ENCODE measurements at places on chromosomes 6 and 20. TPM values are rescaled to one million over a fixed set of nuclear protein-coding genes. Genes with fewer than 3 reads are reported as not detected.

The UBD gene
- not detected for total RNA-seq

The HLA-DQB2 gene
- not detected for total RNA-seq

The GSS gene
- 39.0 TPM for total RNA-seq

The ANKRD66 gene
- not detected for total RNA-seq

The STK35 gene
- total RNA-seq: 11.6 TPM

The TEAD3 gene
- 9.6 TPM for total RNA-seq

The DDX43 gene
- total RNA-seq: 3.1 TPM

The SOD2 gene
- 1,558 TPM for total RNA-seq

The AHCY gene
- 68.4 TPM for total RNA-seq

The TRIM40 gene
- not detected for total RNA-seq

The PSORS1C2 gene
- total RNA-seq: not detected

The SLX4IP gene
- 4.4 TPM for total RNA-seq

The PDE7B gene
- total RNA-seq: 22.1 TPM

The TAF4 gene
- 2.8 TPM for total RNA-seq

The BPIFB2 gene
- total RNA-seq: not detected

The C6orf132 gene
- total RNA-seq: 1.2 TPM

The MUC22 gene
- not detected for total RNA-seq

The CCM2L gene
- total RNA-seq: not detected

The SLC17A4 gene
- total RNA-seq: not detected

The EFCAB8 gene
- total RNA-seq: under 0.01 TPM

The IPCEF1 gene
- total RNA-seq: 0.26 TPM

The MAS1 gene
- not detected for total RNA-seq

The SMPDL3A gene
- 19.8 TPM for total RNA-seq

The COL20A1 gene
- not detected for total RNA-seq

The SPEF1 gene
- 0.17 TPM for total RNA-seq

The LRRN4 gene
- not detected for total RNA-seq

The FLRT3 gene
- total RNA-seq: 5.1 TPM

The MUCL3 gene
- not detected for total RNA-seq

The TMEM181 gene
- 36.0 TPM for total RNA-seq
